Esophagus muscularis mucosa (tissue), 4 donors: ENCODE measurements at places on chromosomes 16 and 17. TPM values are rescaled to one million over a fixed set of nuclear protein-coding genes. Genes with fewer than 3 reads are reported as not detected.

DNA sequence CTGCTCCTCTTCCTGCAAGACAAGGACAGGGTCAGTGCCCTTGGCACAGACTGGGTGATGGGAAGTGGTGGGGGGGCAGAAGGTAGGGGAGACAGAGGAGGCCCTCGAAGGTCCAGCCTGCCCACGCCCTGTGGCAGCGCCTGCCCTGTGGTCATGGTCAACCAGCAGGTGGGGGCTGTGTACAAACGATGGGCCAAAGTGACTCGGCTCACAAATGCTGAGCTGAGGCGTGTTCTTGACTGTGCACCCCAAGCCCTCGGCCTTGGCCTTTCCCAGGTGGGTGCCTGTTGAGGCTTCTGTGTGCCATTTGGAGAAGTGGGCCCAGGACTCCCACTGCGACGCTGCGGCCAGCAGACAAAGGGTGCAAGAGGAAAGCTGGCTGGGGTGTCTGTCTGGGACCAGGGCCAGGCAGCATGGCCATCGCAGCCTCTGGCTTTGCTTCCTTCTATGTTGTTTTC is 22.6 kb downstream of the MXRA7 start:
- DNase-seq, result no peak

GRCh38 chr17:77645072-77646045 is 313.1 kb upstream of the TNRC6C start:
- DNase-seq, result no peak

GRCh38 chr17:28320215-28321061 is 1.4 kb downstream of the TMEM97 start:
- DNase-seq, result no peak

GRCh38 chr17:69335058-69335457 is 8.1 kb upstream of the ABCA5 start:
- DNase-seq, result no peak

GRCh38 chr17:76426853-76427252 is 26.1 kb downstream of the UBE2O start:
- DNase-seq, result no peak

- no peak for DNase-seq
Observed at GRCh38 chr17:68820825-68821481, 134.2 kb downstream of the ABCA8 start.

ELMO3 gene
- 0.69 TPM for total RNA-seq

OR2C1 gene
- total RNA-seq, result not detected

B4GALNT2 gene
- not detected for total RNA-seq
